Activated T-cell treated with anti-CD3 and anti-CD28 coated beads, Interleukin-2, amount 50 U/mL, for 72 hours (primary cell): ENCODE measurements at places on chromosomes 2 and 18. TPM values are rescaled to one million over a fixed set of nuclear protein-coding genes. Genes with fewer than 3 reads are reported as not detected.
A peak's percentile ranks its signal among the peaks of the same experiment; 100 is the strongest.

DNA sequence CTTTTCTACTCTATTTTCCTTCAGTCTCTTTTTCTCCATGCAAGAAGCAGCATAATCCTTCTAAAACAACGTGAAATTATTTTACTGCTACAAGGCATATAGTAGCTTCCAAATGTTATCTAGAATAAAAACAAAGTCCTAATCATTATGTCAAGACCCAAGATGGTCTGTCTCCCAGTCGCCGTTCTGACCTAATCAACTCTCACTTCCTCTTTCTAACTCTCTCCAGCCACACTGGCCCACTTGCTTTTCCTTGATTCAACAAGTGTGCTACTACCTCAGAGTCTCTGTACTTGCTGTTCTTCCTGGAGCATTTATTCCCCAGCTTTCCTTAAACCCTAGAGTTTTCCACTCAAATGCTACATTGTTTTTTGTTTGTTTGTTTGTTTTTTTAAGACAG, 1491.2 kb downstream of the LRP1B start:
- DNase-seq, result no peak

CNGA3 gene
- total RNA-seq, result not detected

GRCh38 chr2:162769066-162769465, 69.5 kb downstream of the KCNH7 start:
- DNase-seq, result no peak

CTIF gene
- 4.6 TPM for total RNA-seq

GRCh38 chr2:152448606-152449005, 113.6 kb downstream of the FMNL2 start:
- no peak for DNase-seq

CXCR4 gene
- total RNA-seq, result 221 TPM

GRCh38 chr2:29317077-29317517, 201.9 kb downstream of the CLIP4 start:
- DNase-seq, result no peak

EIF4E2 gene
- total RNA-seq, result 42.6 TPM

DNA sequence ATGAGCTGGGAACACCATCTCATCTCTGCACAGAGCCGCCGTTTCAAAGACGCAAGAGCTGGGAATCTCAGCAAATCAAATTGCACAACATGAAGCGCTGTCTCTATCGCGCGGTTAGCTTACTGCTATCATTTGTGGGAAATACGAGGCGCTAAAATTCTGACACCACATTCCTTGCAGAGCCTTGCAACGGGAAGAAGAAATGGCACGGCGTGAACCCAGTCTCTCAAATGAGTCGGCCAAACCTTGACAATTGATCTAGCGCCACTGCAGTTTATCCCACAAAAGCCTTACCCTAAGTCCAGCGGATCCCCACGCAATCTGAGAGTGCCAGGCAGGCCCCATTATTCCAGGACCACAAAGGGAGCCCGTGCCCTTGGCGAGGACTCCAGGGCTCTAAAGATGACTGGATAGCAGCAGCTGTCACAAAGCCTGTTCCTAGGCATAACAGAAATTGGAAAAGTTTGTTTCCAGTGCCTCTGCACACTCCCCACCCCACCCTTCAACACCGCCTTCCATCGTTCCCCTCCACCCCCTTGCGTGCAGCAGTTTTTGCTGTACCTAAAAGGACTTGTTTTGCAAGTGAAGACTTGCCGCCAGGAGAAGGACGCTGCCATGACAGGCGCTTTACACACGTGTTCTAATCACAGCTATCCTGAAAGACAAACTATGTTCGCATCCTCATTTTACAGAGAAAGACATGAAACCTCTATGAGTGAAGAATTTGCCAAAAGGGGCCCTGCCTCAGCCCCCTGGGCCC, 252.4 kb downstream of the EIPR1 start:
- no peak for DNase-seq

C2orf72 gene
- 1.4 TPM for total RNA-seq

DNA sequence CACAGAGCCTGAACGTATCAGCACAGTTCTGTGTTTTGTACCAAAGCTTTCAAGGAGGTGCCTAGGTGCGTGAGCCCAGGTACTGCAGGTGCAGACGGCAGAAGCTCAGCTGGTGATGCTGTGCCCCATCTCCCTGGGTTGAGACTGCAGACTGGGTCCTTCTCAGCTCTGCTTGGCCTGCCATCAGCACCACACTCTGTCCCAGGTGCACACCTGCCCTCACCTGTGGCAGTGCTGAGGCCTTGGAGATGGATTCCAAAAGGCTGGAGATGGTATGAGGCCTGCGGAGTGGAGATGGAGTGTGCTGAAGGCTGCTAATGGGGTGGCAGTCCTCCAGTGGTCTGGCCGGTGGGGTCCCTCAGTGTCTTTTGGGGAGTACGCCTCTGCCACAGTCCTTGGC, 9.3 kb downstream of the LDLRAD4 start:
- DNase-seq, result no peak

LRRTM1 gene
- not detected for total RNA-seq

DNA sequence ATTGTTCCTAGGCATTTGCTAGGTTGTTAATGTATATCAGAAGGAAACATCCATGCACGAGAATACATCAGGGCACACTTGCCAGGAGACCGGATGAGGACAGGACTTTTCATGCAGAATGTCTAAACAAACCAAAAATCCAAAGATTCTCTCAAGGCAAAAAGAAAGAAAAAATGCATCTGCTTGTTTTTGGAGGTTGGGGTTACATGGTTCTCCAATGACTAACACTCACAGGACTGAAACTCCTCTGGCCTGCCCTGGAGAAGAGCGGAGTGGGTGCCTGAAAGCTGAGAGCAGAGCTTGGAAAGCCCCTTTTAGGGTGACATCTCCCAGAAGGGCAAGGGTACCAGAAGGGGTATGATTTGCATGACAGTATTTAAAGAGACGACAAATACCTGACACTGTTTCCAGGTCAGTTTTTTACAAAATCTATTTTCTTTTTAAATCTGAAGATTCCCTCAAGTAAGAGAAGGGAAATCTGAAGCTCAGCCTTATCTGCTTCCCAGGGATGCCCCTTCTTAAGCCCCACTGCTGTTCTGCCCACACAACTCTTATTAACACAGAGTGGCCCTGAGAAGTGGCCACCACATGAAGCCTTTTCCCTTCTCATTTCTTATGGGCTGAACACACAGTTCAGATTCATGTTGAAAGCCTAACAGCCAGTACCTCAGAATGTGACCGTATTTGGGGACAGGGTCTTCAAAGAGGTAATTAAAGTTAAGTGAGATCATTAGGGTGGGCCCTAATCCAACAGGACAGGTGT, 216.4 kb downstream of the STK39 start:
- DNase-seq, result peak; percentile 56

GRCh38 chr2:62793213-62793612, 87.7 kb downstream of the EHBP1 start:
- DNase-seq, result no peak
